ENCODE measurements at places on chromosomes 3 and 15.
A peak's percentile ranks its signal among the peaks of the same experiment; 100 is the strongest.

DNA sequence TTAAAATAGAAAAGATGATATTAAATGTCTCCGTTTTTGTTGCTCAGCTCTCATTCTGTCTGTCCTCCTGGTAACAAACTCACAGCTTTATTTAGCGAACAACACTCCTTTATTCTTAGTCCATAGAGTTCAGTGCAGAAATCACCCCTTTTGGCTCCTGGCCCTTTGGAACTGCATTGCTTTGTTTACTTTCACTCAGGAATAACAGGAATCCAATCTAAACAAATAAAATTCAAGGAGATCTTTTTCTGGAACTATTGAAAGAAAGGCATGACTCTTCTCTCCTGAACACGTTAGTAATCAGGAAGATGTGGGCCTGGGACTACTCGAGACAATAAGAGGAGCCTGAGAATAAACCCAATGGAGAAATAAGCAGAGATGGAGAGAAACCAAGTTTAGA, 409.2 kb downstream of the DIPK2A start:
- DNase-seq, result no peak

DNA sequence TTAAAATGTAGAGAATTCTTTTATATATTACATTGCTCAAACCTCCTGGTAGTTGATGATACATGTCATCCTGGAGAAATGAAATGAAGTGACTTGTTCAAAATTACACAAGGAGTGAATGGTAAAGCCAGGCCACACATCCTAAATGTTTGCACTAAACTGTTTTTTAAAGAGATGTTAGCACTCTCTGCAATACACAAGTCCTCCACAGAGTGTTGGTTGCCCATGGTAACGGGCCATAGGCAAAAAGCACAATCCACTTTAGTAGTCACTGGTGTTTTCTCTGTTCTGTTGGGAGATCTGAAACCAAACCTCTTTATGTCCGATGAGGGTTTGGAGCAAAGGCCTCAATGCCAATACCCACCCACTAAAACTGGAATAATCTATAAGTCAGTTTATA, 907.4 kb downstream of the NTRK3 start:
- peak; percentile 0 for DNase-seq

DNA sequence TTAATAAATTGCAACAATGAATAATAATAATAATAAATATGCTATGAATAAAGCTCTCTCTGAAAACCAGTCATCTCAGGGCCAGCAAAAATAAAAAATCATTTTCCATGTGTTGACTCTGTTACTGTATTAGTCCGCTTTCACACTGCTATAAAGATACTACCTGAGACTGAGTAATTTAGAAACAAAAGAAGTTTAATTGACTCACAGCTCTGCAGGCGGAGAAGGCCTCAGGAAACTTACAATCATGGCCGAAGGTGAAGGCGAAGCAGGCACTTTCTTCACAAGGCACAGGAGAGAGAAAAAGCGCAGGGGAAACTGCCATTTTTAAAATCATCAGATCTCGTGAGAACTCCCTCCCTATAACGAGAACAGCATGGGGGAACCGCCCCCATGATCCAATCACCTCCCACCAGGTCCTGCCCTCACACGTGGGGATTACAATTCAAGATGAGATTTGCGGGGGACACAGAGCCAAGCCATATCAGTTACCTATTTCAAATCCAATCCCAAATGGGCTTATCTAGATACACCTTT, 224.1 kb downstream of the IGSF11 start:
- no peak for DNase-seq

GRCh38 chr3:37892927-37893600, 31.4 kb downstream of the CTDSPL start:
- DNase-seq, result no peak

- DNase-seq, result peak; percentile 33
Measured at GRCh38 chr15:100661156-100661555, 58.8 kb downstream of the ASB7 start.
